Stimulated activated CD4-positive, alpha-beta T cell treated with anti-CD3 and anti-CD28 coated beads, Interleukin-12 subunit alpha, Interleukin-12 subunit beta, amount 100 ng/mL, for 24 hours (primary cell): ENCODE measurements at places on chromosomes 11 and 22.

DNA sequence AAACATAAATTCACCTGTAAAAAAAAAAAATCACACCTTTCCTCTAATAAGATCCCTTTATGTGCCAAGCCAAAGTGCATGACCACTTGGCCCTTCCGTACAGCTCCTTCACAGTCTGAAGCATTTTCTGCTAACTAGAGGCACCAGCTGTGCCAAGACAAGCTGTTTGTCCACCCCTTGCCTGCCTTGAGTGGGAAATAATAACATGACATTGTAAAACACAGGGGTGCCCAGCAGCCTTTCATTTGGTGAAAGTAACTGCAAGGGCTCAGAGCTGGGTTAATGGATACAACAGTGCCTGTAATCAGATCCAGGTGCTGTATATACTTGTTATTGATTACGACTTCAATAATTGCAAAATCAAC lies 59.2 kb downstream of the DDIAS start:
- no peak for DNase-seq

DNA sequence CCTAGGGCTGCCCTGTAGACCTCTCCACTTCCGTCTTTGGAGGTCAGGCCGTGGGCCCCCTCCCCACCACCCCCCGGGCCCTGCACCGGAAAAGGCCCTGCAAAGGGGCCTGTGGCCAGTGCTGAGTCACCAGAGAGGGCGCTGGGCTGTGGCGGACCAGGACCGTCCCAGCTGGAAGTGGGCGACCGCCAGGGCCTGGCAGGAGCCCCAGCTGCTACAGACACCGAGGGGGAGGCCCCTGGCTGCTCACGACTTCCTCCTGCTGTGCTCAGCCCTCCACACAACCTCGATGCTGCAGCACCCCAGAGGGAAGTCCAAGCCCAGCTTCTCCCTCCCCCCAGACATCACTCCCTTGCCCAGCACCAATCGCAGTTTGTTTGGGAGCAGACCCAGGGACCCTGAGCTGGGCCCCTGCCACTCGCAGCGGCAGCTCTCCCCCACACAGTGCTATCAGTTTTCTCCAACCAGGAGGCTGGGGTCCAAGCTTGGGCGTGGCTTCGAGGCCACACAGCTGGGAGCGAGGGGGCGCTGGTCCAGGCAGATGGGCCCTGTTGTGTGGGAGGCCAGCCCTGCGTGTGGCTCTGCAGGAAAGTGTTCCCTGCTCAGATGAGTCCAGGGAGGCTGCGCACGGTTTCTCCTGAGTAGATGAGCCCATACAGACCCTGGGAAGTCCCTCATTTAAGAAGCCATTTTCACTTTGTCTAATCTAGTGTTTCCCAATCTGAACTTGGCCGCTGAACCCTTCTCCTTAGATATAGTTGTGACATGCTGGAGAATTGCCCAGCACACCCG lies 5.6 kb upstream of the SH3BP1 start:
- no peak for DNase-seq

DNA sequence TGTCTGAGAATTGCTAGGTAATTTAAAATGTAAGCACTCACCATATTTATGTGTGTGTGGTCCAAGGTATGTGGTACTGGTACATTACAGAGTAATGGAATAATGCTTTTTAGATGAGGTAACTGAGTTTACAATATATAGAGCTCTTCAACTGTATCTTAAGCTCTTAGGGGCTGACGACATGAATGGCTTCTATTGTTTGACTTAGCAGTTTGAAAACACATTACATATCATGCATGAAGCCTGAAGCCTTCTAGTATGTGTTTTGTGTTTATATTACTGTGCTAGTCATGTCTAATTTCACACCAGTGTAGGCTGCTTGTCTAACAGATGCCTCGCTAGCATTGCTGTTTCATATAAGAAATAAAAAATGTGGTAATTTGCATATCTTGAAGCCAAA lies 37.2 kb downstream of the GAS2 start:
- no peak for DNase-seq

- no peak for DNase-seq
These were observed 38.3 kb downstream of the TP53I11 start for GRCh38 chr11:44912270-44912987.

DNA sequence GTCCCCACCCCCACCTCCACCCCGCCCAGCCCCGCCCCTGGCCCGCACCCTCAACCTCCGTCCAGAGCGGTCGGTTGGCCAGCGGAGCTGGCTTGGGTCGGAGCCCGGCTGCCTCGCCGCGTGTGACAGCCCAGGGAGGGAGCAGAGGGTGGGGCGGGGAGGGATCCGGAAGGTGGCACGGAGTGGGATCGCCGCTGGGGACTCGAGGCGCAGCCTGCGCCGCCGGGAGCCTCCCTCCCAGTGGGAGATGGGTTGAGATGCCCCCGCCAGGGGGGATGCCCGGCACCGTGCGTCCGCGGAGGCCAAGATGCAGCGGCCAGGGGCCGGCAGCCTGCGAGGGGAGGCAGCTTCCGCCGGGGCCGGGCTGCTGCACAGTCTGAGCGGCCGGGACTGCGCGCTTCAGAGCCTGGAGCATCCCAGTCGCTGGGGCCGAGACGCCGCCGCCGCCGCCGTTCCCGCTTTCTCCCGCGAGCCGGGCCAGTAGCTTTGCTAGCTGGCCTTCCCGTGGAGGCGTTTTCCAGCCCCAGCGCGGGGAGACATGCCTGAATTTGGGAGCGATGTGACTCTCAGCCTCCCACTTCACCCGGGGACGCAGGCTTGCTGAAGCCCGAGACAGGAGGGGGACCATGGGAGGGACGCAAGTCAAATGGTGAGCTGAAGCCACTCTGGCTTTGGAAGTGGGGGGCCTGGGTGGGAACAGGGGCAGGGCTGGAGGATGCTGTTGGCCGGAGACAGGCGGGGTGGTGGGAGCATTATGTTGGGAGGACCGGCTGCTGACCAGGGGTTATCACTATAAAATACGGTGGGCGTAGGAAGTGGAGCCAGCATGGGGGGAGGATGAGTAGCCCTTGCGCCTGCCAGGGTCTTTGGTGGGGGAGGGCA lies 40.2 kb downstream of the DIXDC1 start:
- DNase-seq = peak; percentile 17

GRCh38 chr11:95490625-95491024 lies 259.6 kb upstream of the SESN3 start:
- no peak for DNase-seq

- no peak for DNase-seq
These were observed 3.0 kb downstream of the PRSS23 start for GRCh38 chr11:86803136-86804045.

DNA sequence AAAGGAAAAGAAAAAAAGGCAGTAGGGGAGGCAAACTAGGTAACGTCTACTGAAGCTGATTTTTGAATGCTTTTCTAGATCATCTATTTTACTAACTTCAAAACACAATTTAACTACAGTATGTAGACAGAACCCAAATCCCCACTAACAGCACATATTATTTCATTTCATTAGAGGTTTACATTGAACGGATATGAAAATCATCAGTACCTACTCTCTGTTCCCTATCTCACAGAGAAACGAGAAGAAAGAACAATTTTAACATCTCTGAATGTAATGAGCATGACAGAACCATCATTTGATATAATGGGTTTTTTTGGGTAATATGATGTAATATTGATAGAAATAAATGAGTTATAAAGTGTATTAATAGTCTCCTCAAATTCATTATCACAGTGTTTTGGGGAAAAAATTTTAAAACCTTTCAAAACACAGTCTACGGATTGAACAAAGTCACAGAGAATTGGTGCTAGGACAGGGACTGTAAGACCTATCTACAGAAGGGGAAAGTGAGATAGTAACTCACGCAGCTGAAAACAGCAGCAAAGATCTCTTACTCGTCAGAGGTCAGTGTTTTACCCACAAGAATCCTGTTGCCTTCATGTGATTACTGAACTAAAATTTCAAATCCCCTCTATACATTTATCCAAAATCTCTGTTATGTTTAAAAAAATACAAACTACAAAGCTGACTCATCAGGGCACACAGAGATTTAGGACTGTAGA lies 77.3 kb downstream of the ZBTB44 start:
- DNase-seq = no peak

DNA sequence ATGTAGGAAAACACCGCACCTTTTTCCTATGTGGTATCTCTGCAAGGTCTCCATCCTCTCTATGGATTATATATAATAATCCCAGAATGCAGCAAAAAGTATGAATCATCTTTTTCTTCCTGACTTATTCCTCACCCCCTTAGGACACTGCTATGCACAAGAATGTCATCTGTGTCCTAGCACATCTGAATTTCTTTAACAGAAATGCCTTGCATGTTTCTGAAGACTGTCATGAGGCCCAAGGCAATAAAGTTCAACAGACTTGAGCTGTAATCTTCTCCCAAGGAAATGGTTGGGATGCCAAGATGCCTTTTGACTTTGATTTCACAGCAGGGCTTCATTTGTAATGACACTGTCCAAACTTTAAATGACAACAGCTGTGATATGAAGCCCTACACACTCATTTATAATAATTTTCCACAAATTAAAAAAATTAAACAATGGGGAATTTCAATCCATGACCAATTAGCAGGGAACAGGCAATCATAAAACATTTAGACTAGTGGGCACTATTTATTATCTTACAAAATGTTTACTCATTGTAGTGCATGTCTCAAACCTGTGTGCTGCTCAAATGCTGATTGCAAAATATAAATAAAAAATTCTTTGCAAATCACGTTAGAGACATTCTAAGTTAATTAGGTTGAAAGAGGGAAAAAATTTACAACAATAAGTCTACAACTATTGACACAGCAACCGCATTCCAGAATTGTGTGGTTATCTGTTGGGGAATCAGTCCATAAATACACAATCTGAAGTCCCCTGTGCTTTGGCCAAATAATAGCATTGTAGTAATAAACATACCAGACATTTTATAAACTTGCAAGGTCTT lies 242.3 kb downstream of the SWAP70 start:
- DNase-seq = no peak

- peak; percentile 73 for DNase-seq
These were observed 10.8 kb upstream of the LDHA start for GRCh38 chr11:18383388-18384156.

- no peak for DNase-seq
These were observed 15.2 kb downstream of the POLR2F start for GRCh38 chr22:37968452-37969251.

DNA sequence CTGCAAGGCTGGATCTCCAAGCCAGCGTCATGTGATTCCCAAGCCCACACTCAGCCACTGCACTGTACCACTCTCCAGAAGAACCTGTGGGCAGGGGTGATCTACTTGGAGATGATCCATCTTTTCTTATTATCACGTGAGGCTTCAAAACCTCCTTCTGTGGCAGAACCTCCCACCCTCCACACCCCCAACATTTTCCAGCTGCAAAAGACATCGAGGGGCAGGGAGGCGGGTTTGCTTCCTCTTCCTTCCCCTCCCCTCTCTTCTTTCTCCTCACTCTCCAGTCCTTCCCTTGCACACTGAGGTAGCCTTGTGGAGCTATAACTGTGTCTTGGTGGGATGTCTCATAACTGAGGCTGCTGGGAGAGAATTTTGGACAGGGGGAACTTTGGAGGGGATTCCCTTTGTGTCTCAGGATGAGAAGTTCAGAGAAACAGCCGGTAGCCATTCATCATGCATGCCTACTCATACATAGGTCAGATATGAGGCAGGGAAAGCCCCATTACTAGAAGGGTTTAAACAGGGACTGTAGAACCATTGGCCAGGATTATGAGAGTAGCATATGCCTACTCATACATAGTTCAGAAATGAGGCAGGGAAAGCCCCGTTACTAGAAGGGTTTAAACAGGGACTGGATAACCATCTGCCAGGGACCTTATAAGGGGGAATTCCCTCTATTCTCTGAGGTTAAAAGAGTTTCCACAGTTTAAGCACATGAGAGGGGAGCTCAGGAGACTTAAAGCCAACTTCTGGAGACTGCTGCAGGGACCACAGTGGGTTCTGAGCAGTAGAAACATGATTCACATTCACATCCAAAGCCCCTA lies 420.7 kb upstream of the CADM1 start:
- no peak for DNase-seq

DNA sequence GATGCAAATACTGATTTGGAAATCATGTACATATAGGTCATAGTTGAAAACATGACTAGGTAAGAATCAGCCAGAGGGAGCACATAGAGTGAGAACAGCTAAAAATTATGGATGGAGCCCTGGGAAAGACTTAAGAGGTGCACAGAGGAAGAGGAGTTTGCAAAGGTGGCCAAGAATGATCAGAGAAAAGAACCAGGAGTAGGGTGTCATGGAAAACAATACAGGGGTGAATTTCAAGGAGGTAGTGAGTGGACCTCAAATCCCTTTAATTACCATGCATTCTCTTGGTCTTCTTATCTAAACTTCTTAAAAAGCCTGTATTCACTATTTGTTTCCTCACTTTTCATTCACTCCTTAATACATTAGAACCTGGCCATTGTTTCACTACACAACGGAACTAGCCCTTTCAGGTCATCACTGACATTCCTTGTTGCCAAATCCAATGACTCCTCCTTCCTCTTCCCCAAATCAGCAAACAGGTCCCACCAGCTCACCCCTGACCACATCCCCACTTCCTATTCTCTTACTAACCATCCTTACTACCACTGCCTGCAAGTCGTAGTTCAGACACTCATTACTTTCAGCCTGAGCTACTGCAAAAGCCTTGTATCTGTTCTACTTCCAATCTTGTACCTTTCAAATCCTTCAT lies 22.6 kb downstream of the BUD13 start:
- DNase-seq = no peak

DNA sequence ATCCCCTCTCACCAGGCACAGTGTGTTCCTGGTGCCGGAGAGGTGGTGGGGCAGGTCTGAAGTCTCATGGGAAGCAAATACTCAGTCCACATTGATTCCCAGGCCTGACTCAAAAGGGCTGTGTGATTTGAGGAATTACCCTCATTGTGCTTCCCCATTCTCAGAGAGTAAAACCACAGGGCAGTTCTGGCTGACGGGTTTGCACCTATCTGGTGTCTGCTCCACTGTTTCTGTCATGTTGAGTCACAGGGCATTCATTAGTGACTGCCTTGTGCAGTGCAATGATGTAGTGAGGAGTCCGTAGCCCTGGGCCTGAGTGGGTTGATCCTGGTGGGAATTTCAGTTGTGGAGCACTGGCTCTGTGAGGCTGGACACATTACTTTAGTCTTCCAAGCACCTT lies 85.2 kb upstream of the ARHGAP20 start:
- no peak for DNase-seq

DNA sequence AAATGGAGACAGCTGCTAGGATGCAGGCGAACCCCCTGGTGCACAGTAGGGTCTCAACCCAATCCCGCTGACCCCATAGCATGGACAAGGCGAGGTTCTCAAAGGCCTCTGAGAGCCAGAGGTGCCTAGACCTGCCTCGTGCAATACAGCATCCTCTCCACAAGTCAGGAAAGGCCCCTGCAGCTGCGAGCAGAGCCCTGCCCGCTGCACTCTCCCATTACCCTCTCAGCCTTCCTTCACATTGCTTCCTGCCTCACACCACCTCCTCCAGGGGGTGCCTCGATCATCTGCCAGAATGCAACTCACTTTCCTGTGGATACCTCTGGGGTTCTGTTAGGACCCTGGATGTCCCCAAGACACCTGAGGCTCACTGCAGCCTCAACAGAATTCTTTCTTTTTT lies 42.8 kb upstream of the TCF20 start:
- no peak for DNase-seq

DNA sequence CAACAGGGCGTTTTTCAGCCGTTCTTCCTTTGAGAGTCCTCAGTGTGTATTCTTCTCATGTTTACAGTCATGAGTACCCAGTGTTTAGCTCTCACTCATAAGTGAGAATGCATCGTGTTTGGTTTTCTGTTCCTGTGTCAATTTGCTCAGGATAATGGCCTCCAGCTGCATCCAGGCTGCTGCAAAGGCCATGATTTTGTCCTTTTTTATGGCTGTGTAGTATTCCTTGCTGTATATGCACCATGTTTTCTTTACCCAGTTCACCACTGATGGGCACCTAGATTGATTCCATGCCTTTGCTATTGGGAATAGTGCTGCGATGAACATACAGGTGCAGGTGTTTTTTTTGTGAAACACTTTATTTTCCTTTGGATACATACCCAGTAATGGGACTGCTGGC lies 23.5 kb downstream of the B3GAT1 start:
- DNase-seq = no peak
